ENCODE measurements at places on chromosomes 1 and 21.

DNA sequence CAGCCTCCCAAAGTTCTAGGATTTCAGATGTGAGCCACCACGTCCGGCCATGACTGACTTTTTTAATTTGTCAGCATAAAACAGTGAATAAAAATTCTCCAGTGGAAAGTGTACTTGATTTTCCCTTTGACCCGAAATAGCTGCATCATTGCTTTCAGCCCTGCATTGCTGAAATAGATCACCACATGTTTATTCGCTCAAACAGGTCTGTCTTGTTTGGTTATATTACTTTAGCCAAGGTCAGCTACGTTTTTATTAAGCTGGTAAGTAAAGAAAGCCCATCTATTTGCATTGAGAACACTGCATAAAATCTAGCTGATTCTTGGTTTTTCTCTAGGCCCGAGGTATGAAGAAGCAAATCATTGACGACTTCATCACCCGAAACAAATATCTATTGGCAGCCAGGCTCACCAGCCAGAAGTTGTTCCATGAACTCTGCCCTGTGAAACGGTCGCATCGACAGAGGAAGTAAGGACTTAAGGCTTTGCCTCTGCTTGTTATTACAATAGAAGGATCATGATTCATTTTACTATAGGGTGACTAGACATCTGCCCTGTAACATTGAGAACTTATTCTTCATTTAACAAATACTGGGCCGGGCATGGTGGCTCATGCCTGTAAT, 25.6 kb downstream of the AGMAT start:
- no peak for DNase-seq

GRCh38 chr1:157852476-157852875, 10.9 kb upstream of the CD5L start:
- no peak for DNase-seq

DNA sequence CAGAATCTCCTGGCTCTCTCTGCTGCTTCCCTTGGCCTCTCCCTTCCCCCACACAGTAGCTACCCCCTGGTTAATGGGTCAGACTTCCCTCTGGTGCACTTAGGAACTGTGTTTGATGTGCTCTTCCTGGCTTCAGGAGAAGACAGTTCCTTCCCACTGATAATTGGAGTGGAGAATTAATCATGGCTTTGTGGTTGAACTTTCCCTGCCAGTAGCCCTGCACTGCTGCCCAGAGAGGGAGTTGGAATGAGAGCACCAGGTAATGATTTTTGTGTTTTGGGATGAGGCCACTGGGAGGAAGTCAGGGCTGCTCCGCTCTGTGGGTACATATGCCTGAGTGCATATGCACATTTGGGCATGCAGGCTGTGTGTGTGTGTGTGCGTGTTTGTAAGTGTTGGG, 39.7 kb upstream of the PADI2 start:
- DNase-seq, result no peak

DNA sequence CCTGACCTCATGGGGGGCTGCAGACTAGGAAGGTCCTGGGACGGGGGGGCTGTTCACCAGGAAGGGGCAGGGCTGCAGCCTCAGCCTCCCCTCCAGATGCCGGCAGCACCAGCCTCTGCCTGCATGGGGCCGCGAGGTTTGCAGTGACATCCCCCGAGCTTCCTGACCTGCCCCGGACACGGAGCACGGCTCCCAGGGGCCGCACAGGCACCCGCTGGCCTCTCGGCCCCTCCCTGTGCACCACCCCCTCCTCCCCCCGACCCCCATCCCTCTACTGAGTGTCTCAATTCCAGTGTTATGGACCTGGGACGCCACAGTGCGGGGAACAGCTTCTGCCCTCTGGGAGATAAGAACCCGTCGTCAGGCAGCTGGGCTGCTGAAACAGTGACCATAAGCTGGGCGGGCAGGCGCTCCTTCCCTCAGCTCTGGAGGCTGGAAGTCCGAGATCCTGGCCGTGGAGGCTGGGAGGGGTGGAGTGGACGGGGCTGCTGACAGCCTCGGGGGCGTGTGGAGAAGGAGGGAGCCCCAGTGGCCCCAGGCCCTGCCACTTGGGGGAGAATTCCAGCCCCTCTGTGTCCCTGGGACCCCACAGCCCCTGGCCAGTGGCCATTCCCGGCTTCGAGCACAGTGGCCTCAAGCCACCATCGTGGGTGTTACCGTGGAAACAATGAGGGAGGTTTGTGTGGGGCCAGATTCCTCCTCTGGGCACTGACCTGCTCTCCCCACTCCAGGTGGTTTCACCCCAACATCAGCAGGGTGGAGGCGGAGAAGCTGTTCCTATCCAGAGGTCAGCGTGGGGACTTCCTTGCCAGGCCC, 11.6 kb downstream of the RNF223 start:
- no peak for DNase-seq

DNA sequence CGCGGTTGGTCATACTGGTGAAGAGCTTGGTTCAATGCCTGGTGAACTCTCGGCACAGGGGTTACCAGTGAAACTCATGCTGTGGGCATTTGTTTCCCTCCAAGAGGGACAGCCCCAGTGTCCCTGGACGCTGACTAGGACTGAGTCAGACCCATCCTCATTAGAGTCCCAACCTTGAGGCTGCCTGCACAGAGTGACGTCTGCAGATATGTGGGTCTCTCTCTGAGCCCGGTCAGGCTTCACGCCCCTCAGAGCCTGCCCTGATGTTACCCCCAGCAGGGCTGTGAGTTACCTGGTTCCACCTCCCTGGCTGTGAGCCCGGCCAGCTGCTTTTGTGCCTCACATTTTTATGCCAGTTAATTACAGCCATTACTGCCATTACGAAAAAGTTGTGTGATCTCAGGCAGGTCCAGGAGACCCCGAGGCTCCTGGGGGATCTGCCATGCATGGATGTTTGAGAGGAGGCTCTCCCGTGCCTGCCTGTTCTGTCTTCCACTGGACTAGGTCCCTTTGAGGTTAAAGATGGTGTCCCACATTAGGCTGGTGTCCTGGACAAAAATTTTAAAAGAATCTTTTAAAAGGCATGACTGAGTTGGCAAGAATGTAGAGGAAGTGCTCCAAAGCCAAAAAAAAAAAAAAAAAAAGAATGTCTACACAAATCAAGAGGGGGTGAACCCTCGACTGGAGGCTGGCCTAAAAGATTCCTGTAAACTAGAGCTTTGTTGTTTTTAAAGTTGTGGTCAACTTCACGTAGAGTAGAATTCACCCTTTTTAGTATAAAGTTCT, 36.6 kb upstream of the PADI1 start:
- no peak for DNase-seq
